Activated CD4-positive, CD25-positive, alpha-beta regulatory T cell (primary cell): ENCODE measurements at places on chromosomes 4 and X.

GRCh38 chr4:73451404-73451803, 15.4 kb downstream of the AFP start:
- no peak for DNase-seq

DNA sequence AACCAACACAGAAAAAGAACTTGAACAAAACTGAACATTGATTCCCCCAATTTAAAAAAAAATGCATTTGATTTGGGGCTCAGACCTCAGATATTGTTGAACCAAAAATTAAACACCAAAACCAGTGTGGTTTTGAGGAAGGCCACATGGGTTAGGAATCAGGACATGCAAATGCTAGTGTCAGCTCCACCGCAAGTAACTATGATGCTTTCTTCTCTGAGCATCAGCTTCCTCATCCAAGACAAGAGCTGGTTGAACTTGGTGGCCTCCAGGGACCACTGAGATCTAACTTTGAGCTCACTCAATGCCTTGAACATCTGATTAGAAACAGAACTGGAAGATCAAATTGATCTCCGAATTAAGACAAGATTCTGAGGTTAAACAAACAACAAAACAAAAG, 142.9 kb upstream of the NWD2 start:
- no peak for DNase-seq

DNA sequence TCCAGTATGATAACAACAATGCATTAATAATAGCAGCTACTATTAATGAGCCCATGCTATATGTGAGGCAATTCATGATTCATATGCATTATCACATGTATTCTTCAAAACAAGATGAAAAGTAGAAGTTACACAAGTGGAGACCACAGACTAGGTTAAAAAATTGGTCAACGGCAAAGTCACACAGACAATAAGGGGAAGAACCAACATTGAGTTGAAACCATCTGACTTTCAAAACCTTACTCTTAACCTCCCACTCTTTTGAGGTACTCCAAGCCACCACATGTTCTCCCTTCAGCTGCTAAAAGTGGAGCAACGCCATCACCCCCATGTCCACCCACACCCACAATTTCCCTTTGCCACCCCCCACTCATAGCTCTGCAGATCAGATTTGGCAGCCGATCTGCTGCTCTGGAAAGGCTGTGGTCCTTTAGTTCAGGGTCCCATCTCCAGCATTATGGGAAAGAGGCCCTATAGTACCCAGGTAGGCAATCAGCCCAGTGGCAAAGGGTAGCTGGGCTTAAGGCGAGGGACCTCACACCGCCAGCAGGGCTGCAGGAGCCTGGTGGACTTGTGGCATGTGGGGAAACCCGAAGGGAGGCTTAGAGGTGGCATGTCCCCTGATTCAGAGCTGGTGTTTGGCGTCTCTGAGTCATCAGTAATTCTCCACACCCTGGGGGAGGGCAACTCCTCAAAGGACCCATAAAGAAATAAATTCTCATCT, 33.5 kb upstream of the CYBB start:
- no peak for DNase-seq

GRCh38 chr4:151195801-151196200, 81.2 kb upstream of the PRSS48 start:
- no peak for DNase-seq

DNA sequence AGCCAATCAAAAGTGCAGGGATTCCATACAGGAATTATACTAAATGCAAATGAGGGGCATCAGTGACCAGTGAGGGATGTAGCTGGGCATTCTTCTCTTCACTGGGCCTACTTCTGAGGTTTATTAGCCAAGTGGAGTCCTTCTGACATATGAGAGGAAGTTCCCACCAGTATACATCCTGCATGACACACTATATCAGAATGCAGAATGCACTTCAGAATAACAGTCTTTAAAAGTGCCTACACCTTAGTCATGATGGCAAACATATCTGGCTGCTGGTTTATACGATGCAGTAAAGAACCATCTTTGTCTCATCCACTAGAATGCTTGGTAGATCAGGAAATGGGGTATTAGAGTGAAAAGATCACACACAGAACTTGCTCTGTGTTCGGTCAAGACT, 180.3 kb upstream of the PPARGC1A start:
- DNase-seq: no peak

DNA sequence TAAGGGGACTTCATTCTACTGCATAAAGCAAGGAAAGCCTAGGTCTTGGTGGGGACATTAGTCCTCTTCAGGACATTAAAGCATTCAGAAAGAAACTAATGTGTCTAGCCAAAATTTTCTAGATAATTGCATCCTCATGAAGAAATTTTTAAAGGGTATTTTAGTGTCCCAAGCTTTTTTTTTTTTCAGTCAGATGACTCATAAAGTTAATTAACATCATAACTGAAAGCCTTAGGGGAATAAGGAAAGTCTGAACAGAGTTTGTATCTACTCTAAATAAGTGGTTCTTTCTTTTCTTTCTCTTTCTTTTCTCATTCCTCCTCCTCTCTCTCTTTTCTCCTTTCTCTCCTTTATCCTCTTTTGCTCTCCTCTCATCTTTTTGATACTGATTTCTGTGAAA, 202.4 kb downstream of the ADAMTS3 start:
- DNase-seq: no peak

- DNase-seq: no peak
Measured at GRCh38 chr4:107818301-107818910, 6.3 kb upstream of the SGMS2 start.

GRCh38 chr4:137635108-137635507, 102.8 kb upstream of the PCDH18 start:
- DNase-seq: no peak

DNA sequence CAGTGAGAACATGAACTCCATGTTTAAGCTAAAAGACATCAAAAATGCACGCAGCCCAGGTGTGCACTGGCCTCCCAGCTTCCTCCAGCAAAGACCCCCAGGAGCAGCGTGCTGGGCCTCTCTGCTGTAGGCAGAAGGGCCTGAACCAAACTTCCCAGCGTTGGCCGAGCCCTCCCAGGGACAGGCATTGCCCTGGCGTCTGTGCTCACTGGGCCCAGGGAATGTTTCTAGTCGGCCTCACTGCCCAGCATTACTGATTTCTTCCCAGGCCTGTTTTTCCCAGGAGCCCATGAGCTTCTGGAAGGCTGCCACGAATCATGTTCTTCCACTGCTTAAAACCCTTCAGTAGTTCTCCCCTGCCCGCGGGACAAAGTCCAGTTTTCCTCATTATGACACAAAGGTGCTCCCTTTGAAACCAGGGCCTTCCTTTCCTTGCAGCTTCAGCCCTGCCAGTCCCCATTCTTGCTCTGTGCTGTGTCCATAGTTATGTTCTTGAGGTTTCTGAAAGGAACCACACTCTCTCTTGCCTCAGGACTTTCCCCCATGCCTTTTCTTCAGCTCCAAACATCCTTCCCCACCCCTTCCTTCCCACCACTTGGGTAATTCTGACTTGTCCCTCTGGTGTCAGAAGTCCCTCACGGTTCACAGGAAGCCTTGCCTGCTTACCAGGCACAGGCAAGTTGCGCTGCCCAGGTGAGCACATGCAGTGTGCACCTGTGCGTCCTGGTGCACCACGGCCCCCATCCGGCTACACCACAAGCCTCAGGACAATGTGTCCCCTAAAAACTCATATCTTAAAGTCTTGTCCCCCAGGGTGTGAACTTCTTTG, 93.4 kb upstream of the ENPP6 start:
- DNase-seq: no peak

GRCh38 chr4:7646384-7647061, 211.8 kb upstream of the PSAPL1 start:
- DNase-seq: no peak

- no peak for DNase-seq
Measured at GRCh38 chr4:70624226-70624793, 4.2 kb upstream of the ENAM start.

DNA sequence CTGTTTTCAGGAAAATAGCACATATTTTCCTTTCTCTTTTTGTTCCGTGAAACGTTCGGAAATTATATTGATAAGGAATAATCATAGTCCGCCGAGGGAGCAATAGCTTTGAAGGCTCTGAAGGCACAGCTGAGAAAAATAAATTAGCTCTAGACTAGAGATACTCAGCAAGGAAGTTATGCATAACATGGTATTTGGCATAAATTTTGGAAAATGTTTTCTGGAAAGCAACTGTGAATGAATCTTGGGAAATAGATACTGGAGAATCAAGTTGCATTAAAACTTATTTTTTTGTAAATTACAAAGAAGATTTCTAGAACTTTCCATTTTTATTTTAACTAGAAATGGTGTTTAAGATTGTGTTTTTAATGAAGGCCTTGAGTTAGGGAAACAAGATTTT, 92.4 kb downstream of the HPRT1 start:
- no peak for DNase-seq

GRCh38 chr4:184899261-184900134, 73.7 kb upstream of the ACSL1 start:
- no peak for DNase-seq

- DNase-seq: peak; percentile 3
Measured at GRCh38 chrX:119118780-119119395, 8.7 kb downstream of the KIAA1210 start.

DNA sequence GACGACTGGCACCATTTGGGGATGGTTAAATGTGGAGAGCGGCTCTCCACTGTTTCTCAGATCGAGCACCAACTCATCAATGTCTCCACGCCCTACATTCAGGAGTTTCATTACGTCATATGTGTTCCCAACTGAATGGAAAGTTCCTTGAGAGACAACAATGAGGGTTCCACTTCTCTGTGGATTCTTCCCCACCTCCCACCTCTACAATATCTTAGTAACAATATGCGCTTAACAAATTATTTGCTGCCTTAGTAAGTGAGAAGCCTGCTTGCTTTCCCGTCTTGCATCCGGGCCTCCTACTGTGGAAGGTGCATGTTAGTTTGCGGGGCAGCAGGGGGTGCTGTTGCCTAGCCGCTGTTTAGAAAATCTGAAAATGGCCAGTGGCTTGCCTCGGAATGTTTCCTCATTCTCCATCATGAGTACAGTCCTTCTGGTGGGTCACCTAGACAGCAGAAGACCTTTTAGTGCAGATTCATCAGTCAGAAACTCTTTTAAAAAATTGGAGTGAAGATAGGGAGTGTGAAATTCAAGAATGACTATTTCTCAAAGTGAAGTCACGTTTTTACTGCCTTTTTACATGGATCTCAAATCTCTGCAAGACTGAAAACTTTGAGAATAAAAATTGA, 55.7 kb downstream of the PHOX2B start:
- no peak for DNase-seq

DNA sequence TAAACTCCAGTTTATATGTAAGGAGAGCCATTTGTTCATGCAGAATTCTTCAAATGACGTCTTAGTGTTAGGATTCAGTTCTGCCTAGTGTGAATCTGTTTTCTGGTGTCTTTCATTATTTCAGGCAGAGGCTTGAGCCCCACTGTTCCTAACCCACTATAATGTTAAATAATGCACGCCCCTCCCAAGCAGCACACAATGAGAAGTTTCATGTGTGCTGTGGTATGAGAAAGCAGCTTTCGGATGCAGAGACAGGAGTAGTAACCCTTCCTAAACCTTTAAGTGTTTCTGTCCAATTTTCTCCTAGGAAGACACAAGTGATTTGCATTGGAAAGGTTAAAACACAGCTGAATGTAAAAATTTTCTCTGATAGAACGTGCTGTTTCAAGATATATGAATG, 54.5 kb downstream of the TRIM2 start:
- DNase-seq: no peak

GRCh38 chr4:155704841-155705404, 38.3 kb downstream of the GUCY1A1 start:
- DNase-seq: no peak

- DNase-seq: no peak
Measured at GRCh38 chrX:46072791-46073190, 472.4 kb downstream of the ZNF674 start.

DNA sequence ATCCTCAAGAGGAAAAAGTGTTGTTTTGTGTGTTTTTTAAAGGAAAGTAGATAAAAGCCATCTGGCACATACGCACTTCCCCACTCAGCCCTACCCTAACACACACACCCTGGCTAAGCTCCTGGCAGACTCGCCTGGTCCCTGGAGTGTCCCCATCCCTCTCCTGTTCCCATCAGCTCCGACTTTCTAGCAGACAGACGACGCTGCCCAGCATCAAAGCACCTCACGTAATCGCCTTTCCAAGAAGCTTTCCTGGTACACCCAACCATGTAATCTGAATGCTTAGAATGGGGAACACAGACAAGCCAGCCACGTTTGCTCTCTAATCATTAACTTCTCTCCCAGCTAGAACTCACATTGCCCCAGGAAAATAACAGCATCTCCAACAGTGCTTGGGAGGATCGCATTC, 116.2 kb downstream of the AFAP1 start:
- DNase-seq: no peak

GRCh38 chrX:867966-868647, 237.5 kb downstream of the SHOX start:
- no peak for DNase-seq

DNA sequence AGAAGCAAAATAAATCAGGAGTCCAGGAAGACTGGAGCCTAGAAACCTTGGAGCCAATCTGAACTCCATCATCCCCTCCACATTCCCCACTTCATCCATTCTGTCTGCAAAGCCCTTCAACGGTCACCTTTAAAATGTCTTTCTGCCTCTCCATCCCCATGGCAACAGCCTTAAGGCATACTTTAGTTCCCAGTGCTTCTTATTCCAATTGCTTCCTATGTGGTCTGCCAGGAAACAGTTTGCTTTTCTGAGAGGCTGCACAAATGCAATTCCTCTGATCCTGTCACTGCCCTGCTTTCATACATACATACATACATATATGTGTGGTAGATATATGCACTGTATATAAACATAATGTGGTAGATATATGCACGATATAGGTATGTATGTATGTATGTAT, 786 bp upstream of the MAGEH1 start:
- no peak for DNase-seq

GRCh38 chr4:66704243-66704642, 841.1 kb downstream of the CENPC start:
- no peak for DNase-seq

- no peak for DNase-seq
Measured at GRCh38 chr4:108107729-108108382, 60.9 kb downstream of the LEF1 start.

DNA sequence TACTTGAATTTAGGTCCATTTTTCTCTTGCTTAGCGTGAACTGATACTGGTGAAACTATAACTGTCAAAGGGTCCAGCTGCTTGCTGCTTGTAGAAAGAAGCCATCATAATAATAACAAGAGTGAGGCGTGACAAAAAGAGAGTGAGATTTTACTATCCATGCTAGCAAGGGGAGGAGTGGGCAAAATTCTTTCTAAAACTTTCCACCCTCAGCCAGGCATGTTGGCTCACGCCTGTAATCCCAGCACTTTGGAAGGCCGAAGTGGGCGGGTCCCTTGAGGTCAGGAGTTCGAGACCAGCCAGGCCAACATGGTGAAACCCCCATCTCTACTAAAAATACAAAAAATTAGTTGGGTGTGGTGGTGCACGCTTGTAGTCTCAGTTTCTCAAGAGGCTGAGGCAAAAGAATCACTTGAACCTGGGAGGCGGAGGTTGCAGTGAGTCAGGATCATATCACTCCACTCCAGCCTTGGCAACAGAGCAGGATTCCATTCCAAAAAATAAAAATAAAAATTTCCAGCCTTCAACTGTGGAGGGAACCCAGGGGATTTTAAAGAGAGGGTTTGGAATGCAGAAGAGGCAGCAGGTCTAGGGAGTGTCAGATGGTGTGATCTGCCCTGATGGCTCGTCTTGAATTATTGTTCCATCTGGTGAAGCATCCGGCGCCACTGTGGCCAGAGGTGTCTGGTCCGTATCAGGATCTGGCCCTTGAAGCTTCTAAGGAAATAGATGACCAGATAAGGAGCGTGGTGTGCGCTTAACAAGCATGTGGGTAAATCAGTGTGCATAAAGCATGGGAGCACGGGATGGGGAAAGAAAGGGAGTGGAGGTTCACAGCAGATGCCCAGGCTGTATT, 51.8 kb downstream of the LRP2BP start:
- no peak for DNase-seq
